NCI-H2171 (cell line): ENCODE measurements at places on chromosomes 6 and 20.

GRCh38 chr6:31041372-31041974, 31.2 kb downstream of the MUC22 start:
- no peak for DNase-seq

GRCh38 chr6:115969930-115970273, 90.8 kb downstream of the FRK start:
- DNase-seq = no peak

DNA sequence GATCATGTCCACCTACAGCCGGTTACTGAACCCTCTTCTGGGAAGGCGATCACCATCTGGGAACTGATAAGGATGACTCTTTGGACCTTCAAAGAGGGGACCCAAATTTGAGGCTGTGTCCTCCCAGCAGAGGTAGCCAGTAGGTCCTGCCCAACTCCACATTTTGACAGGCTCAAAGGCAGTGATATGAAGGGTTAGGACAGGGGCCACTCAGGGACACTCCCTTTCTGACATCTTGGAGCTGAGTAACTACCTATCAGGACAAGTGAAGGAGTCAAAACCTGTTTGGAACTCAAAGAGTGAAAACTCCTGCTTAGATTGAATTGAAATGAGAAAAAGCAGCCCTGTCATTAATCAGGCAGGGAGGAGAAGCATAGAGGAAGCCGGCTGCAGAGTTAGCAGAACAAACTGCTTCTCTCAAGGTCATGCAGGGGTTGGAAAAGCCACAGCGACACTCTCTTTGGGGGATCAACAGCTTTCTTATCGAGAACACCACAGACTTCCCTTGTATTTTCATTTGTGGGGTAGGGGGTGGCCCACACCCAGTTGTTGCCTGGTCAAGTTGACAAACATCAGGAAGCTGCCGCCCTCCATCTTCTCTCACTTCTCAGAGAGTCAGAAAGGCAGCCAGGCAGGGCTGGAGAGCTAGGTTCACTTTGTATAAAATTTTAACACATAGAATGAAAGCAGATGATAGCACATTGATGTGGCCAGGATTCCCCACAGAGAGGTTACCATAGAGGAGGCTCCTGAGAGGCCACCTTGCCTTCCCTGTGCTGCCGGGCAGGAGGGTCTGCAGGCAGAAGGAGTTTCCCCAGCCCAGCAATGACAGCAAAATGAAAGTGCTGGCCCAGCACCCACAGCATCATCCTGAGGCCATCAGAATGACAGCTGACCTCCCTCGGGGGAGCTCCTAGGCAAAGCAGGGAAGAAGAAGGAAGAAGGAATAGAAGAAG, 47.6 kb downstream of the AGPAT4 start:
- no peak for DNase-seq

GRCh38 chr6:22883061-22883717, 313.8 kb downstream of the HDGFL1 start:
- DNase-seq = no peak

GRCh38 chr20:61766921-61767610, 298.6 kb downstream of the TAF4 start:
- no peak for DNase-seq

- no peak for DNase-seq
These were observed 144.8 kb downstream of the TBC1D7 start for GRCh38 chr6:13183415-13184088.

DNA sequence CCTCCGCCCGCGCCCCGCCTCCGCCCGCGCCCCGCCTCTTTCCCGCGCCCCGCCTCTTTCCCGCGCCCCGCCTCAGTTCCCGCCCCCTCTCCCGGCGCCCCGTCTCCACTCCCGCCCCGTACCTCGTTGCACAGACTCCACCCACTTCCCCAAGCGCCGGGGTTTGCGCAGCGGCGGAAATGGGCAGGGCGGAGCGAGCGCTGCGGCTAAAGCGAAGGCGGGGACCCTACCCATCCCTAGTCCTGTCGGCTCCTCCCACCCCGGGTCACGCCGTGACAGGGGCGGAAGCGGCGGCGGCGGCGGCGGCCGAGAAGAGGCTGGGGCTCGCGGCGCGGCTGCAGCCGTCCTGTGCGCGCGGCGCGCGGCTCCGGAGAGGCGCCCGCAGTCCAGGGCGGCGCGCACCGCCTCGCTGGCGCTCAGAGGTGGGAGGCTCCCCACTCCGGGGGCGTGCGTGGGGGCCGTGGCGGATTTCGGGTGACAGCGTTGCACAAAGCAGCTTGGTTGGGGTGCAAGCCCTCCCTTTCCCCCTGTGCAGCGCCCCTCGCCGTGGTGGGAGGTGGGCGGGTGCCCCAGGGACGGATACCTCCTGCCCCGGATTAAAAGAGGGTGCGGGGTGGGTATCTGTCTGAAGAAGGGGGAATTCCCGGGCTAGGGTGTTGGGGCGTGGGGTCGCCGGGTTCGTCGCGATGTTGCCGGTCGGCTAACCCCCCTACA, at the start of gene KDM1B:
Gene KDM1B (plus strand): TSS at position 273 of the 714 bp plus-strand sequence. CDS start 4,474 bp downstream, outside the sequence.
- DNase-seq = peak; percentile 98

- no peak for DNase-seq
These were observed 86.9 kb downstream of the TULP4 start for GRCh38 chr6:158399040-158399700.

DNA sequence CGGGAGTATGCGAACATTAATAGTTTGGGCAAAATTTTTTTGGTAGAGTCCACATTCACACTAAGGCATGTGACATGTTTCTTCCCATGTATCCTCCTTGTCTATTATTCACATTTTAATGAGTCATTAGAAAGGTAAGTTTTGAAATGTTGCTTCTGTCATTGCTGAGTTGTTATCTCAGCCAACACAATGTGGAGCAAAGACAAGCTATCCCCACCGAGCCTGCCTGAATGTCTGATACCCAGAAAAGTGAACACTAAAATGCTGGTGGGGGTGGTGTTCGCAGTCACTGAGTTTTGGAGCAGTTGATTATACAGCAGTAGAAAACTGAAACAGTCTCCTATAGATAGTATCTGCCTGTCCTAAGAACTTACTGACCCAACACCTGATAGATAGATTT, 68.3 kb upstream of the ASF1A start:
- DNase-seq = no peak

- DNase-seq = no peak
These were observed 167.0 kb downstream of the NFATC2 start for GRCh38 chr20:51375561-51375960.

DNA sequence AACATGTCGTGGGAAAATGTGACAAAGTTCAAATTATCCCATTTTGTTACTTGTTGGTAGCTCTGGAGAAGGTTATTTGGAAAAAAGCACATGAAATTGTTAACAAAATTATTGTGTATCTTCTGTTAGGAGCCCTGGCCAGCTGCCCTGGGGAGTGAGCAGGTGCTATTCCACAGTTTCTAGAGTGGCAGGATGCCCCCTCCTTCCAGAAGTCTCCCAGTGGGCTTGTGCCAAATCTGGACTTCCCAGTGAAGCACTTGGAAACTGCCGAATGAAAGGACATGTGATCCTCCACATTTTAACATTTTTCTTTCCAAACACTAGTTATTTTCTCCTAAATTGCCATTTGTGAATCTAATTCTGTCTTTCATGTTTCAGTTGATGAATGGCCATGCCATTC, 66.9 kb upstream of the CLDN20 start:
- DNase-seq = no peak

DNA sequence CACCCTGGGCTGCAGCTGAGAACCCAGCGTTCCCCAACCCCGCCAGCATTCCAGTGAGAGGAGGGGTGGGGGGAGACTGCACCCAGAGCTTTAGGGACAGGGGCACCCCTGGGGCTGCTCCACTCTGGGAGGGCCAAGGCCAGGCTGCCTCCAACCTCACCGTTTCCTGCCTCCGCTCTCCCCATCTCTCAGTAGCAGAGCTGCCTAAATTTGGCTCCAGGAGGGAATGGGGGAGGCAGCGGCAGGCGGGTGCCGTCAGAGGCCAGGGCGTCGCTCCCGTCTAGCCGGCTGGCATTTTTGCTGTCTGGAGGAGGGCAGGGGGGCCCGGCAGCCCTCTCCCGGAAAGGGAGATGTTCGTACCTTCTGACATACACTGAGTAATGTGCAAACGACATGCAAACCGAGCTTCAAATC, 46.6 kb downstream of the NOL4L start:
- peak; percentile 21 for DNase-seq

DNA sequence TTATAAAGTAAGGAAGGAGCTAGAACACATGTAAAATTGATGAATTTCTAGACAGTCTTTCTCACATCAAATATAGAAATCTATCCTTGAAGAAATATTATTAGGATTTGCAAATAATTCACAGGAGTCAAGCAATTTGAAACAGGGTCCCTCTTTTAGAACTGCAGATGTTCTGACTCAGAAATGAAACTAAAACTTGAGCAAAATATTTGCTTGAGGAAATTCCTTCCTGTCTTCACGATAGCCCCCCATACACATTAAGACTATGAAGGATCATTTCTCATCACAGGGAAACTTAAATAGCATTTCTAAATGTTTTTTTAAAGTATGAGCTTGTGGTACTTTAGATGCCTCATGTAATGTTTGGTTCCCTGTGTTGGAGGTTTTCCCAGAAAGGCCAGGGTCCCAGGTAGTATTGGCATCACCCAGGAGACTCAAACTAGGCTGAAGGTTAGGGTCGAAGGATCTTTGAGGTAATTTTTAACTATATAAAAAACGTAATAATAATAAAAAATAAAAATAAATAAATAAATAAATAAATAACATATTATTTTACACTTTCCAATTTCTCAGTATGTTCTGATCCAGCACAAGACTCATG, 144.0 kb upstream of the TBX18 start:
- DNase-seq = no peak

DNA sequence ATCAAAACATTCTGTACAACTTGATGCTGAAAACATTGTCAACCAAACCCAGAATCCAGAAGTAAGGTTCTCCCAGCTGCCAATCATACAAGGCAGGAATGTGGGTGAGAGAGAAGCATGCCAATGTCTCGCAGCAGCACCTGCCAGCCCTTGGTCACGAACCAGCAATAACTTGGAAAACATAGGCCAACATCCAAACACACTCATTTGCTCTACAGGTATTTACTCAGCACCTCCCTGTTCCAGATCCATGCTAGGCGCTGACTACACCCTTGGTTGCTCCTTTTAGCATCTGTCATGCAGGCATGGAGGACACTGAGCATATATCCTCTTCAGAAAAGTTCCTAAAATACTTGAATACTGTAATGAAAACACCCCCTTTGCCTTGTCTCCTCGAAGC, 63.6 kb downstream of the FAXC start:
- no peak for DNase-seq

DNA sequence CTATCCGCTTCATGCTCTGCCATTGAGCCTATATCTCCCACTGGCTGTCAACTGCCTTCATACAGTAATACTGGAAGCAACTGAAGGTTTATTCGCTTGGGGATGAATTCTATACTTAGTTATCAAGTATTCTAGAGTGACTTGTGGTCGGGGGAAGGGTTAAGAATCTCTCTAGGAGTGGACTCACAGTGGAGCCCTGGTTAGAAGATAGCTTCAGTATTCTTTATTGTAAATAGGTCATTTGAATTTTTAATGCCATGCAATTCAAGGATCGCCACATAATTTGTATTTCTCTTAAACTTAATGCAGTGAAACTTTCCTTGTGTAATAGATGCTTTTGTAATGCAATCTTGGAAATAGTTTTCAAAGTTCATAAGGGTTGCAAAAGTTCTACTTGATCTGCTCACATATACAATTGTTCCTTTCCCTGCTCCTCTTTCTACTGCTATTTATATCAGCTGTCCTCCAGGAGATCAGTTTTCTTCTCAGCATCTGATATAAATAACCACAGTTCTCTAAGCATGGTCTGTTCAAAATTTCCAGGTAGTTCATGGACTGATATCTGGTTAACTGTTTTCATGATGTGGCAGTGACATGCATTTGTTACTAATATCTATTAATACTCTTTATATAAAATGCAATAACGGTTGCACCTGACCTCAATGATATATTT, 120.3 kb downstream of the KCNQ5 start:
- no peak for DNase-seq

GRCh38 chr20:24959591-24960301, 10.7 kb downstream of the CST7 start:
- DNase-seq = no peak

DNA sequence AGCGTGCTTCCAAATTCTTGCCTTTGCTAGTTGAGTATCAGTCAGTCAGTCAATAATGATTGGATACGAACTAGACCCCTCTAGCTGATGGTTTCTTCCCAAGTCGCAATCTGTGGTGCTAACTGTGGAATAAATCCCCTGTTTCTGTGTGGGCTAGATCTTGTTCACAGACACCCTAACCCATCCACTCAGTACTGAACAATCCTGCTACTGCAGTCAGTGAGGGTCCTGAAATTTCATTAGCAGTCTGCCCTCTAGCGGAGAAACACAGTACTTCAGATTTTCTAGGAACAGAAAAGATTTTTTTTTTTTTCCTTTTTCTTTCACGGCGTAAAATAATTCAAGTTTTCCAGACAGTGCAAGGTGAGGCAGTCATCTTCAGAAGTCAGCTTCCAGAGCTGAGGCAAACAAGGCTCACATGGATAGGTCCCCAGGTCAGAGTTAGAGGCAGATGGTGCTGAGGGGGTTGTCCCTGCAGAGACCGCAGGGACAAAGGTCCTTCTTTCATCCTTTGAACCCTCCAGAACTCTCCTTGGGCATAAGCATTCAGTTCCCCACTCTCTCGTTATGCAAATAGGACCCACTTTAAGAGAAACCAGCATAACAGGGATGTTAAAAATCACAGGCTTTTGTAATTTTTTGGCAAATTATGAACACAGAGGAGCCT, 119.6 kb downstream of the SCML4 start:
- DNase-seq = no peak

GRCh38 chr6:15429141-15430110, 183.6 kb downstream of the JARID2 start:
- DNase-seq = no peak

DNA sequence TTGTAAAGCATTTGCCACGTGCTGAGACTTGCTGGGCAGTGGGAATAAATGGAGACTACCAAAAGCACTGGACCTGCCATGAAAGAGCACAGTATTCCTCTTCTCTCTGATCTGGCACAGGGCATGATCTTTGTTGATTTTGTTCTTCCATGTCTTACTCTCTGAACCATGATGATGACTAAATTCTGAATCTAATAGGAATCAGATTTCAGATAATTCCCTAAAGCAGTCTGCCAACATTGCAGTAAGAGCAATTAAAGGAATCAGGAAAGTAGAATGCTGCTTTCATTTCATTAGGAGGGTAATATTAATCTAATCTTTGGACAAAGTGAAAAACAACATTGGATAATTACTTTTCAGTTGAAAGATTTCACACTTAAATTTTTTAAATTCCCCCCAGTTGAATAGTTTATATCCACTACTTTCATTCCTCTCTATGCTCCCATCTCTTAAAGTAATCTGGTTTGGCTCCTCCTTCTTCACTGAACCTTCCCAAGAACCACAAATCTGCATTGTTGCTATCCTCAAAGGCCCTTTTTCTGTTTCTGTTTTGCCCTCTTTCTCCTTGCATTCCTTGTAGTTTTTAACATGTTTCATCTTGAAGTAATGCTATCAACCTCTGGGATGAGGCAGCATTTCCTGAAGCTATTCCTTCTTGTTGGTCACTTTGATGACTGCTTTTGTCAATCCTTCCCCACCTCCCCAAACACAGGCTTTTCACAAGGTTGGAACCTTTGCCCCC, 243.2 kb upstream of the TENT5A start:
- peak; percentile 19 for DNase-seq

- DNase-seq = no peak
These were observed 13.3 kb downstream of the NFATC2 start for GRCh38 chr20:51529081-51529681.
